Posterior cingulate gyrus (tissue), 11 donors: ENCODE measurements at places on chromosomes 6 and 20.

- DNase-seq, result peak; percentile 87
Observed at GRCh38 chr20:43915211-43916072, 790 bp downstream of the TOX2 start.

- no peak for DNase-seq
Observed at GRCh38 chr6:139508576-139508975, 134.1 kb upstream of the CITED2 start.

DNA sequence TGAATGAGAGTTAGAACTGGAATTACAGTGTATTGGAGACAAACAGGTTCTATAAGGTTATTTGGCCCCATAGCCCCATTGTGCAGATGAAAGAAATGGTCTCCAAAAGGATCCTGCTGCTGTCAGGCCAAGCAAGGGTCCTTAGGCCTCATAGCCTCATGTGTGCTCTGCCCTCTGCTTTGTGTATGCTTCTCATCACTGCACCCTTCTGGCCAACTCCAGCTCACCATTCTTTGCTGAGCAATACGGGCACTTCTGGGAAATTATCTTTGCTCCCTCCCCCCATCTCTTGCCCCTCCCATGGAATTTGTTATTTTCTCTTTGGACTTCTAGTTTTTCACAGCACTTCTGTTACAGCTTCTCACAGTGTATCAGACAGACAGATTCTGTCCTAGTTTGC, 298.8 kb downstream of the FOXA2 start:
- no peak for DNase-seq

DNA sequence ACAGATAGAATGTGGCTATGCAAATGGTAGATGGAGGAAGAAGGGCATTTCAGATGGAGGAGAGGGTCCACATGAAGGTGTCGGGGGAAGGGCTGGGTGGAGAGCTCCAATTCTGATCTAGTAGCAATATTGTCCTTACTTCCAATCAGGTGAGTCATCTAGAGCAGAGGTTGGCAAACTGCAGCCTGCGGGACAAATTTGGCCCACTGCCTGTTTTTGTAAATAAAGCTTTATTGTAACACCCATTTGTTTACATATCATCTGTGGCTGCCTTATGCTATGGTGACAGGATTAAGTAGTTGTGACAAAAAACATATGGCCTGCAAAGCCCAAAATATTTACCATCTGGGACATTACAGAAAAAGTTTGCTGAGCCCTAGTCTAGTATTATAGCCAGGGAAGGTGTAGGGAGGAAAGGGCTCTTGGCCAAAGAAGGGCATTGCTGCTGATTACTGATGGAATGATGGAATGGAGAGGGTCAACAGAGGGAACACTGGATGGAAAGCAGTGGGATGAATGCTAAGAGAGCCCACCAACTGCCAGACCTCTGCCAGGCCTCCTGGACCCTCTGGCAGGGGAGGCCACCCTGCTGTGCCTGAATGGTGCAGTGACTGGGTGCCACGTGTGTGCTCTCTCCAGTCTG, 79.8 kb downstream of the SLC22A23 start:
- DNase-seq, result no peak

DNA sequence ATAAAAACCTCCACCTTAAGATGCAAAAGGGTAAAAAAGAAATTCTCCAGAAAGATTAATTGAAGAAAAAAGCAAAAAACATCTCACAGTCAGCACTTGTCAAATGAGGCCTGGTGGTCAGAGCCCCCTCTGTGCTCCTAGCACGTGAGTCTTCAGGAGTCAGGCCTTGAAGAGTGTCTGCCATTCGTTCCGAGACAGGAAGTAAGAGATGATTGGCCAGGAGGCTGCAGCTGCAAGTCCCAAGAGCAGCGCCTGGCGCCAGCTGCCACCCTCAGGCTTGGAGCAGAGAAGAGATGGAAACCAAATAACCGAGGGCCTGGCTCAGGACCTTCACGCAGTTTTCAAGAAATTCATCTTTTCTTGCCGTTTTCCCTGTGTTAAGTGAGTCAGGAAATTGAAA, 65.0 kb downstream of the FAM120B start:
- peak; percentile 51 for DNase-seq

GRCh38 chr6:42402184-42402583, 49.5 kb downstream of the TRERF1 start:
- DNase-seq, result no peak

DNA sequence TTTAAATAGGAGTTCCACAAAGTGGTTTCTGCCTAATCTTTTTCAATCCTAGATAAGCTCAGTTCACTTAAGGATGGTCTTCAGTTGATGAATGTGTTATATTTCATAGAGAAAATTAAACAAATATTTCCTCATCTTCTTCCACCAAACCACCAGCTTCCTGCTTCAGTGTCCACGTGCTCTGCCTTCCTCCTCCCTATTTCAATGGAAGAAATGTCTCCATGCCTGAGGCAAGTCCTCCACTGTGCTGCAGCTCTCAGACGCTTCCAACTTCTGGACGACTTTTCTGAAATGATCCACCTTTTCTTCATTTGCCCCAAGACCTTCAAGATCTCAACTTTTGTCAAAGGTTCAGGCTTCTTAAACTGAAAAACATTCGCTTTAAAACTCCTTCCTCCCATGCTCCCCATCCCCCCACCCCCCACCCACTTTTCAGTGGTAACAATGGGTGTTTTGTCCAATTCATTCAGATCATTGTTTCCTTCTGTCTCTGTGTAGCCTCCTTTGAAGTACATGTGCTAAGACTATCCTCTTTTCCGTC, 25.3 kb upstream of the FABP7 start:
- no peak for DNase-seq

- DNase-seq, result no peak
Observed at GRCh38 chr20:9945408-9945807, 89.4 kb upstream of the ANKEF1 start.

DNA sequence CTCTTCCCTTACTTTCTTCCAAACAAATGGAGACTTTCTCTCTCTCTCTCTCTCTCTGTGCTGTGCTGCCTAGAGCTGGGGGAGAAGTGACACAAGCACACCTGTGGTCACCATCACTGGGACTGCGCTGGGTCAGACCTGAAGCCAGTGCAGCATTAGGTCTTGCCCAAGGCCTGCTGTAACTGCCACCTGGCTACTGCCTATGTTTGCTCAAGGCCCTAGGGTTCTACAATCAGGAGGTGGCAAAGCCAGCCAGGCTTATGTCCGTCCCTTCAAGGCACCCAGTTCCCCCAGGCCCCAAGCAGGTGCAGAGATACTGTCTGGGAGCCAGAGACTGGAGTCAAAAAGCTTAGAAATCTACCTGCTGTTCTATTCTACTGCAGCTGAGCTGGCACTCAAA, 49.4 kb upstream of the TOP1 start:
- DNase-seq, result no peak

- DNase-seq, result peak; percentile 84
Observed at GRCh38 chr6:7051780-7052442, 55.9 kb upstream of the RREB1 start.

GRCh38 chr6:104087765-104088164, 772.0 kb downstream of the HACE1 start:
- DNase-seq, result no peak

- no peak for DNase-seq
Observed at GRCh38 chr6:168024951-168025510, 27.6 kb downstream of the KIF25 start.

DNA sequence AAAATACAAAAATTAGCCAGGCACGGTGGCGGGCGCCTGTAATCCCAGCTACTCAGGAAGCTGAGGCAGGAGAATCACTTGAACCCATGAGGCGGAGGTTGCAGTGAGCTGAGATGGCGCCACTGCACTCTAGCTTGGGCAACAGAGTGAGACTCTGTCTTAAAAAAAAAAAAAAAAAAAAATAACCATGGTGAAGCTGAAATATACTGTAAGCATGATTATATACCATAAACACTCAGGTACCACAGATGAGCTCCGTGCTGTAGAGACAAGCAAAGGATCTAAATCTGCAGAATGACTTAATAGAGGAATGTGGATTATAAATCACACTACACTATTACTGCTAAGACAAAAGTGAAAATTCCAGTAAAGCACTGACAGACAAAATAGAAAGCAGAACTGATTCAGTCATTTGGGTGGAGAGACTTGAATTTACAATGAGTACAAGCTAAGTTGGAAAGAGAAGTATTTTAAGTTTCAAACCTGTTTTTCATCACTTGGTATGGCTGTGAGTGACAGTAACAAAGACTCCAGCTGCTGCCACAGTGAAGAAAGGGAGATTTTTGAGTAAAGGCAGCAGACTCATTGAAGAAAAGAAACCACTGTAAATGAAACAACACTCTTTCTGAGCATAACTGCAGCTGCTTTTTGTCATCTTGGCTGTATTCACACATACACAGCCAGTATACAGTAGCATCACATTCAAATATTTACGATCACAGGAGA, 322.1 kb downstream of the RNGTT start:
- no peak for DNase-seq

DNA sequence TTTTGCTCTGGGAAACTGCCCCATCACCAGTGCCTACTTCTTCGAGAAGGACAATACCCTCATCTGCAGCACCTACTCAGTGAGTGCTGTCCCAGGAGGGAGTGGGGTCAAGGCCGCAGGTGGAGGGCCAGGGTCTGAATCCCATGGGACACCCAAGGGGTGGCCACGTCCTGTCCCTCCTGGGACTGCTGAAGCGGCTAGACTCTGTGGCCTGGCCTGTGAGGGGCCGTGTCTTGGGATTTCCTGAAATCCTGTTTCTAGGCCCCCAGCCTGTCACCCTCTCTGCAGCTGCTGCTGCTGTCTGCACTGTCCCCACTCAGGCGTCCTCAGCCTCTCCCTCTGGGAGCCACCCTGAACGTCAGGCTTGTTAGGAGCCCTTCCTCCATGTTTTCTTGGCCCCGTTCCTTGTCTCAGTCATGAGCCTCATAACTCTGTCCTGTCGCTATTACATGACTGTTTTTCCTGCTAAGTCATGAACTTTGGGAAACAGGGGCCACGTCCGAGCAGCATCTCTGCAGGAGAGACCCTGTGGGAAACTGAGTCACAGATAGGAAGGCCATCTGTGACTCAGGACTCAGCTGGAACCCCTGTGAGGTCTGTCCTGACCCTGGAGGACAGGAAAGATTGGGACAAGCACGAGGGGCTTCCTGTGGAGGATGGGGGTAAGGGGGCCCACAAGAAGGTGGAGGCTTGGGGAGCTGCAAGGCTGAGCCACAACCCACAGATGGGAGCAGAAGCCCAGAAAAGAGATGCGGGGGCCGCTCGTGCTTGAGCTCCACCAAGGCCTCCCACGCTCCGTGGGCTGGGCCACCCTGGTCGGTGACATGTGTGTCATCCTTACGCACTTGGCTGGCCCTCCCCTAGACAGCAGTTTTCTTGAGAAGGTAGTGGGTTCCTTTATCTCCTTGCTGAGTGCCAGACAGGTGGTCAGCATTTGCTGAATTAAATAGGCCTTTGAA, 49.9 kb downstream of the EFCAB8 start:
- no peak for DNase-seq

DNA sequence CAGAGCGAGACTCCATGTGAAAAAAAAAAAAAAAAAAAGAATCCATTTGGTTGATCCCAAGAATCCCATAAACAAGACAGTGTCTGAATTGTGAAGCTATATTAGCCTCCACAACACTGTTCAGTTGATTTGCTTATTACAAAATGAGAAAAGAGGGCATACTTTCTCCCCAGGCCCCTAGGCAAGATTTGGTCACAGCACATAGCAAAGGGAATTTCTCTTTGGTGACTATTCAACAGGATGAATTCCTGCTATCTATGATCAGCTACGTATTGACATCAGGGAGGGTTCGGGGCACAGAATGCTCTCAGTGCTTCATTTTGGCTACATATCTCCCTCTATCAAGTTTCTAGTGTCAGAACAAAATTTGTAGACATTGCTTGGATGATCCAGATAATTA, 20.2 kb upstream of the SLC22A3 start:
- no peak for DNase-seq

DNA sequence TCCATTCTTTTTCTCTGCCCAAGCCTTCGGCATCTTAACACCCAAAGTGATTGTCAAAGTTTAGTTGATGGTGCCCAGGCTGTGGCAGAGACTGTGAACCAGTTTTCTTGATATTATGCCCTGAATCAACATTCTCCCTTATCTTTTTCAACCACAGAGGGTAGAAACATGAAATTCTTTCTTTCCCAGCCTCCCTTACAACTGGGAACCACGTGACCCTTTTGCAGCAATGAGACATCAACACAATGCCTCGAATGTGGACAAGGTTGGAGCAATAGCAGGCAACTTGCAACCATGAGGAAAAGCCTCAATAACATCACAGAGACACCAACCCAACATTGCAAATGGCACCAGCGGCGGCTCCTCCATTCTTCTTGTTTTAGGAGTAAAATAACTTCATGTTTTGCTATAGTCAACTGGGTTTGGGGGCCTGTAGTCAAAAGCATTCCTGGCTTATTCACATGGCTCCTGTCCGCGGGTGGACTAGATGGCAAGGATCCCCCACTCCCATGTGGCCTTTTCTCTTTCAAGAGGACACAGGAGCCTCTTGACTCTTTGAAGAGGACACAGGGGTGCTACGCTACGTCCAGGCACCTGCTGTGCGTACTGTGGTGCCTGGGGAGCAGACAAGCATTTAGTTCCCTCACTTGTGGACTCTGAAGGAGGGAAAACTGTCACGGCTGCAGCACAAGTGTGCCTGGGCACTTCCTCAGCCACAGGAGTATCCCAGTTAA, 90.5 kb downstream of the NOL4L start:
- no peak for DNase-seq

GRCh38 chr20:59824711-59825562, 108.5 kb downstream of the SYCP2 start:
- no peak for DNase-seq

- no peak for DNase-seq
Observed at GRCh38 chr6:1860756-1861348, 251.1 kb downstream of the FOXC1 start.

GRCh38 chr6:121858986-121859385, 423.5 kb downstream of the GJA1 start:
- no peak for DNase-seq

DNA sequence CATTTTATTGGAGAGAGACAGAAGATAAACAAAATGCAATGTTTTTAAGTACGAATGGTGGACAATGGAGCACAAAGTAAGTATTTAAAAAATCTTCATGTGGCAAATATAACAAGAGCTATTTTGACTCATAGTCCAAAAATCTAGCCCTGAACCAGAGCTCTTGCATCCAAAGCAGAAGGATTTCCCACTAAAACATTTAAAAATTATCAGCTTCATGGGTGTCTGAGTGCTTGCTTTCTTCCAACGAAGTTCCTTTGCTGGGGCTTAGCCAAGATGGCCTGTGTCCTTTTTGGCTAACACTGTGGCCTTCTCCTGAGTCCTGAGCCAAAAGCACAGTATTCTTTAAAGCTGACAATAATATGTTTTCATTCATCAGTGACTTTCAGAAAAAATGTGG, 161.7 kb downstream of the RIMS1 start:
- DNase-seq, result no peak

GRCh38 chr6:31744422-31744821, 4.6 kb downstream of the MSH5 start:
- DNase-seq, result no peak

- no peak for DNase-seq
Observed at GRCh38 chr6:4906293-4907276, 97.3 kb downstream of the RPP40 start.
